Sciatic nerve (tissue), 2 donors: ENCODE measurements at places on chromosomes 3 and 15.
A peak's percentile ranks its signal among the peaks of the same experiment; 100 is the strongest.

- DNase-seq: no peak
Measured at GRCh38 chr3:157785102-157785826, 282.0 kb upstream of the VEPH1 start.

DNA sequence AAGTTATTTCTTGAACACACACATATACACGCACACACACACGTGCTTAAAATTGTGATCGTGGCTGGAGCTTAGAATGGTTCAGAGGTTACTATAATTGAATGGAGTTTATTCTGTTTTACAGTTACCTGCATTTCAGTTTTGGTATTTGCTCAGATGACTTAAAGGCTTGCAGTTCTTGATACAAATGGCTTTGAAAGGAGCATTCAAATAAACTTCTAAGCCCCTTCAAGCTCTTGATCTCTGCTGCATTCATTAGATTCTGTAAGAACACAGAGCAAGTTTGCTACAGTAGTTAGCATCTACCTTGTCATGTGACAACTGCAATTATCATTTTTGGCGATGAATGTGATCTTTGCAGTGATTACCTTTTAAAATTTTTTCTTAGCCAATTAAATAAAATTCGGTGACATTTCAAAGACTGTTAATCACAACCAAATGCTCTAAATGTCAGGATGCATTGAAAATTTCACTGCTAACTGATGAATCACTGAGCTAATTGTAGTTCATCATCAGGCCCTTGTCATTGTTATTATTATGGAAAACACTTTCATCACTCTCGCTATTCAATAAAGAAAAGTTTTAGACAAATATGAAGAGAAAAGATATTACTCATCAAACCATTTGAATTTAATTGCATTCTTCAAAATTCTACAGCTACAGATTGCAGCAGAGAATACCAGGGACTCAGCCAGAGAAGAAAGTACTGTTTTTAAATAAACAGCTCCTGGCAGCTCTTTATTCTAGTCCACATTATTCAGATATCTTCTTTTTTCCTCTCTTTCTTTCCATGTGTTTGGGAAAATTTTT lies 296.1 kb downstream of the LRTM1 start:
- no peak for DNase-seq

- no peak for DNase-seq
Measured at GRCh38 chr15:69615736-69616135, 163.1 kb downstream of the RPLP1 start.

DNA sequence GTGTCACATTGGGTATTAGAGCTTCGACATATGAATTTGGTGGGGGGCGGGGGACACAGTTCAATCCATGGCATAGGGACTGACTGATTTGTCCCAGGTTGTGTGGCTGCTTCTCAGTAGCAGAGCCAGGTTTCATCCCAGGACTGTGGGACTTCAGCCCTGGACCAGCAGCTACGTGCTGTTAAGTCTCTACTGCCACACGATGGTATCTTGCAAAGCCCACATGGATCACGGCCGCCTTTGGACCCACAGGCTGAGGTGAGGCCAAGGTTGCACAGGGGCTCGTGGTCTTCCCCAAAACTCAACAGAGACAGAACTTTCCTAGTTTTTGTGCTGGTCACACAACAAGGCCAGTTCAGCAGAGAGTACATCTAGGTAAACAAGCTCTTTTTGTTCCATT lies 97.4 kb downstream of the LRRK1 start:
- peak; percentile 39 for DNase-seq

DNA sequence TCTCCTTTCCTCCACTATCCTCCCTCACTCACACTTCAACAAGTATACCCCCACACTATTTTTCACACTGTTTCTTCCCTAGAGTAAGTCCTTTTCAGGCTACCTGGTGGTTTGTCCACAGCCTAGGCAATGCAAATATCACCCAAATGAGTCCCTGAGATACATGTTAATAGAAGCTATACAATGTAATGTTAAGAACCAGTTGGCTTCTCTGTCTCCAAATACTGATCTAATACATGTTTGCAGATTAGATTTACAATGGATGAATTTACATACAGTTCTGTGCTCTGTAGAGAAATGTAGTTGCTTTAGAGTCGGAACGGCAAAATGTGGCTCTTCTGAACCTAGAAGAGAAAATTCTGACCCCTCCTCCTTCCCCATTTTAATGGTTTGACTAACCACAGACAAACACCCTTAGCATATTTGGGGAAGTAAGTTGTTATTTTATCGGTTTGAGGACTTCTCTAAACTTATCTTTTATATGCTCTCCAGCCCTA lies 63.6 kb upstream of the MBNL1 start:
- DNase-seq: no peak

DNA sequence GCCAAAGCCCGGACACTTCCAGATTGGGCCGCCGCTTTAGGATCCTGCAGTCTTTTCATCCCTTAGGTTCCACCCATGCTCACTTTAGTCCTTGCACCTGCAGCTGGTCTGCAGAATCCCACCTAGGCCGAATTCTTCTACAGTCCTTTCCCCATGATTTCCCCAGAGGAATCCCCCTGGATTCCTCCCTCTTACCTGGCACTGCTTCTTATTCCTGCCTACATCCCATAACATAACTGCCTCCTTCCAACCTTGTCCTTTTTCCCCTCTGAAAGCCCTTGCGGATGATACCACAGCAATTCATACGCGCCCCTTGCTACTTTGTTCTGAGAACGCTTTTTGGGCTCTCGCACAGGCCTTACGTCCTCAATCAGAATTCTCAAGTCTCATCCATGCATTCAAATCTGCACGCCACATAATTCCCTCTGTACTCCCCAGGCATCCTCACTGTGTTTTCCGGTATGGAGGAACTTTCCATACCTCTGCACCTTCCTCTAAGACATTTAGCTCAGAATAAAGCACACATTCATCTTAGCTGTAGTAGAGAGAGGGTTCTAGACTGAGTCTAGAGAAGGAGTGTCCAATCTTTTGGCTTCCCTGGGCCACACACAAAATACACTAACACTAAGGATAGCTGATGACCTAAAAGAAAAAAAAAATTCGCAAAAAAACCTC lies 619 bp downstream of the EIF2AK4 start:
- no peak for DNase-seq

GRCh38 chr3:14879211-14879874 lies 60.6 kb downstream of the FGD5 start:
- DNase-seq: peak; percentile 71

DNA sequence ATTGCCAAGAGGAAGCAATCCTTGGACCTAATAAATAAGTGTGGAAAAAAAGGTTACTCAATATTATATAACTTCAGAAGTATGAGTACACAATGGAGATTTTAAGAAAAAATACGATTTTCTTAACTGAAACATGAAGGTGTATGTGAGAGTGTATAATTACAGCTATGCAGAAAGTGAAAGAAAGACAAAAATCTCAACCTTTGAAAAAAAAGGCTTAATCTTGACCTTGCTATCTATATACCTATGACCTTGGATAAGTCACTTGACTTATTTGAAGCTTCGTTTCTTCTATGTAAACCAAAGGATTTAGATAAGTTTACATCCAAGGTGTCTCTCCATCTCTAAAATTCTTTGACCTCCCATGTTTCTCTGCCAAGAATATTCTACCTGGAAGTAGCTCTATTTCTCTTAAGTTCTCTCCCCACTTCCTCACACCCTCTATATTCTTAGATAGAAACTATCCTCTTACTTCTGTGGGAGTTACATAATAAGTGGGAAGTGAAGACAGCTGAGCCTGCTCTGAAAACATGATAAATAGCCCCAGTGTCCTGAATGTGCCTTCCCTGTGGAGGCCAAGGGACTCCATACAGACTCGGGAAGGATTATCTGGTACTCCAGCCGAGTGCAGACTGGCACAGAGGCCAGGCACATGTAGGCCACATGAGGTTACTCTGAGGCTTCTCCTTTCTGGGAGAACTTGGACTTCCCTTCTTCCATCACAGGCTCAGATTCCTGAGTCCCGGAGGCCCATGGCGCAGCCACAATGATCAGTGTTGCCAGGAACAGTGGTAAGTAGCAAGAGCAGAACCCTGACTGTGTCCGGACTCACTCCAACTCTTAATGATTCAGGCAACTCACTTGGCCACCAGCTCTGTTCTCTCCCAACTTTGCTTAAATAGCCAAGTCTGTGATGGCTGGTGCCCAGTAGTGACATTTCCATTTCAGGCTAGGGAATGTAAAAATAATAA lies 166.8 kb upstream of the COL8A1 start:
- no peak for DNase-seq

DNA sequence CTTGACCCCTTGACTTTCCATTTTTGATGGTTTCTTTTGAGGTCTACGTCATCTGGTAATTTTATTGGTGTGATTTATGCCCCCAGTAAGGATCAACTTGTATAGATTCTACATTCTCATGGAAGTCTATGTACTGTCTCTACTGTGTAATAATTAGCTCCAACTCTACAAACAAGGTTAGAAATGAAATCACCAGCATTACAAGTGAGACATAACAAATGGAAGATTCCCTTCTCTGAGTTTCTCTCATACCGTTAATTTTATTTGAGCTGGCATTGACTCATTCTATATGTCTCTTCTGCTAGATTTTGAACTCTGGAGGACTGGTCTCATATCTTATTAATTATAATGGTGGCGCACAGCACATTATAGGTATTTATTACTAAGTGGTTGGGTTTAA lies 138.9 kb downstream of the LPP start:
- no peak for DNase-seq

GRCh38 chr3:111012388-111013248 lies 59.0 kb upstream of the NECTIN3 start:
- no peak for DNase-seq

- DNase-seq: no peak
Measured at GRCh38 chr3:139994891-139995290, 59.9 kb downstream of the CLSTN2 start.
